ENCODE measurements at places on chromosomes 2 and 18.

GRCh38 chr18:22411446-22411845, 6.3 kb downstream of the CTAGE1 start:
- no peak for DNase-seq

- peak; percentile 13 for DNase-seq
Measured at GRCh38 chr18:5879479-5879882, 15.8 kb downstream of the TMEM200C start.

DNA sequence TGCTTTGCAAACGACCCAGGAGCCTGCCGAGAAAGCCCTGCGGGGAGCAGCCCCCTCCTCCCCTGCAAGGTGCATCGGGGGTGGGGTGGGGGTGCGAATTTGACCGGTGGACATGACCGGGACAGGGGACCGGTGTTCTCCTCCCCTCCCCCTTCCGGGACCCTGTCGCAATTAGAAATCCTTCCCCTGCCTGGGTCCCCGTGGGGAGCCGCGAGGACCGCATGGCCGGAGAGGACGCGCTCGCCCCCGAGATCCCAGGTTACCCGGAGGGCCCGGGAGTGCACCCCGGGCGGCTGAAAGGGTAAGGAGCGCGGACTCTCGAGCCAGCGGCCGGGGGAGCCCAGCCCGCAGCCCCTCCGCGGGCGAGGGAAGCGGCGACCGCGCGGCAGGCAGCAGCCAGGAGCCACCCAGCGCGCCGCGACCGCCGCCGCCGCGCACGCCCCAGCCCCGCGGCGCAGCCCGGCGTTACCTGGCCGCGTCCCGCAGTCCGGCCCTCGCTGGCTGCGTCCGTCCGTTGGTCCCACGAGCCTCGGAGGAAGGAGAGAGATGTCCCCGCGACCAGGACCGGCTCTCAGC, 482 bp downstream of the DLGAP1 start:
- no peak for DNase-seq

- no peak for DNase-seq
Measured at GRCh38 chr2:118525346-118525745, 322.1 kb downstream of the EN1 start.

DNA sequence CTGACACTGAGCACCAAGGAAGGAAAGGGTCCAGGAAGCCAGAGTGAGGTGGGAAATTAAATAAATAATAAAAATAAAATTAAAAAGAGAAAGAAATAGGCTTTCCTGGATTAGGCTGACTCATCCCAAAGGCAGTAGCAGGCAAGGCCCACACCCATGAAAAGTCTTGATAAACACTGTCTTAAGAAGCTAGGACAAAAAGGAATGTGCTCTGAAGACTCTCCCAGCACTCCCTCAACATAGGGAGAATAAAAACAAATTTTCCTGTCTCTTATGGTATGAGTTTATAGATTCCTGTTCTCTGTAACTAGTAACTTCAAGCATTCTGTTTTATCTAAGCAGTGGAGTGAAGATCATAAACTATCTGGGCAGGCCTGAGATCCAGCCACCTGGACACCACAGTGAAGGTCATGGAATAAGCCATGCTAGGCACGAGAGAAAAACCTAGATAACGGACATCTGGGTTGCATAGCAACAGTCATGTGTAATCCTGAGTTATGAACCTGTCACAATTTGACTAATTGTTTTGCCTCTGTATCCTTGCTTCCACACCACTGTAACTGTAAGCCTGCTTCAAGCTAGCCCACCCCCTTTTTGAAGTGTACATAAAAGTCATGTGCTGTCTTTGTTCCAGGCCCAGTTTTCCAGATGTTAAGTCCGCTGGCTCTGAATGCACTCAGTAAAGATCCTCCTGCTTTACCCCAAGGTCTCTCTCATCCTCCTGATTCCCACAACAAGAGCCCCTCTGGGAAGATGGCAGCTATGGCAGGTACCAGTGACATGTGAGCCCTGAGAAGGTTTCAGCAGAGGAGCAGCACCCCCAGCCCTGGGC, 107.8 kb downstream of the NDUFA10 start:
- DNase-seq: no peak

DNA sequence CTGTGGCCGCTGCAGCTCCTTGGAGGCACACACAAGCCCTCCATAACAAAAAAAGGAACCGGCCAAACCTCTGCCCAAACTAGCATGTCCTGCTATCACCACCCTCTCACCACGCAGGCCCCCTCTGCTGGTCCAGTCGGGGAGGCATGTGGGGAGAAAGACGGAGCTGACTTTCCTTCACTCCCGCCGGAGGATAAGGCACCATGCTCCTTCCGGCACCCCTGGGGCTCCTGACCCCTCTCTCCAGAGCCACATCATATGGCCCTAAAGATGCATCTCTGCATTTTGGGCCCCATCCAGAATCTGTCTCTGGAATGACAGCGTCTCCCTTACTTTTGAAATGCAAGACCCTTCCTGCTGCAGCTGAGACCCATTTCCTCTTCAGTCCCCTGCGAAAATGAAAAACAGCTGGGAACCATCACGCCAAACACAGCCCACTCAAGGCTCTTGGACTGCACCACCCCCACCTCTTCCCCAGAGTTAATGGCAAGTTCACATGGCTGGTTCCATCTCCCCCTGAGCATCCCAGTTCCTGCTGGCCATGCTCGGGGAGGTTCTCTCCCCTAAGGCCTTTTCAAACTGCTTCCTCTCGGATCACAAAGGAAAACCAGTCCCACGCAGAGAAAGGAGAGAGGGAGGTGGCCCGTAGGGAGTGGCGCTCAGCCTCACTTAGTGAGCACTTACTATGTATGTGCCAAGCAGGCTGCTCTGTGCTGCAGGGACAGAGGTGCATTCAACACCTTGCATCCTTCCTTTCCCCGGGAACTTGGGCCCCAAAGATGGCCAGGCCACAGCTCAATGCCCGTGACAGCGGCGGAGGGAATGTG, 35.2 kb upstream of the MLPH start:
- peak; percentile 46 for DNase-seq

- DNase-seq: no peak
Measured at GRCh38 chr18:38611036-38611964, 1045.7 kb upstream of the CELF4 start.

DNA sequence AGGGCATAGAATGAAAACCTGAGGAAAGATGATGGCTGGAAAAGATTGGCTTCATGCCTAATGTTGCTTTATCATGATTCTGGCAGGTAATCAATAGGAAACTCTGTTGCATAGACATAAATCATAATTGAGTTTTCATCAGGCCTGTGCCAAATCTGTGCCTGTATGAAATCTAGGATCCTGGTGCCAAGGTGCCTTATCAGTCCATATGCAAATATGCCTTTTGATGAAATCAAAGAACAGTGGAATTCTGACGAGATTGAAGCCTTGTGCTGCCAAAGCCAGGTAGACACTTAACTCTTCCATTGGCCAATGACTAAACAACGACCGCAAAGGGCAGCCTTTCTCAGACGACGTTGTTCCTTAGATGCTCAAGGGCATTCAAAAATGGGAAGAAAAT, 170.0 kb upstream of the CRIM1 start:
- no peak for DNase-seq

DNA sequence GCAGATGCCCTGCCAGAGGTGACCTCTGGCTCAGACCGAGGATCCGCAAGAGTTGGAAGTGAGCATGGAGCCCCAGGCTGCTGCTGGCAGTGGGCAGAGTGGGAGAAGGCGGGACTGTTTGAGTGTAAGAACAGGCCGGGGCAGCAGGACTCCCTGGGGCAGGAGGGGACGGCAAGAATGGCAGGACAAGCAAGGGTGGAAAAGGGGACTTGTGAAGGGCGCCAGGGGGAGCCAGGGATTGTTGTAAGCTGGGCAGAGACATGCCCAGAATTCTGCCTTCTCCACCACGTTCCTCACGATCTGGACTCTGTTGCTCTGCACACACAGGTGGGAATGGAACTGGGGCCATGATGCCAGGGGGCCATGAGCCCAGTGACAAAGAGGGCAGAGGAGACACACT, 72.3 kb upstream of the TMEM200C start:
- no peak for DNase-seq

GRCh38 chr2:215787565-215788178, 225.7 kb downstream of the MREG start:
- no peak for DNase-seq

DNA sequence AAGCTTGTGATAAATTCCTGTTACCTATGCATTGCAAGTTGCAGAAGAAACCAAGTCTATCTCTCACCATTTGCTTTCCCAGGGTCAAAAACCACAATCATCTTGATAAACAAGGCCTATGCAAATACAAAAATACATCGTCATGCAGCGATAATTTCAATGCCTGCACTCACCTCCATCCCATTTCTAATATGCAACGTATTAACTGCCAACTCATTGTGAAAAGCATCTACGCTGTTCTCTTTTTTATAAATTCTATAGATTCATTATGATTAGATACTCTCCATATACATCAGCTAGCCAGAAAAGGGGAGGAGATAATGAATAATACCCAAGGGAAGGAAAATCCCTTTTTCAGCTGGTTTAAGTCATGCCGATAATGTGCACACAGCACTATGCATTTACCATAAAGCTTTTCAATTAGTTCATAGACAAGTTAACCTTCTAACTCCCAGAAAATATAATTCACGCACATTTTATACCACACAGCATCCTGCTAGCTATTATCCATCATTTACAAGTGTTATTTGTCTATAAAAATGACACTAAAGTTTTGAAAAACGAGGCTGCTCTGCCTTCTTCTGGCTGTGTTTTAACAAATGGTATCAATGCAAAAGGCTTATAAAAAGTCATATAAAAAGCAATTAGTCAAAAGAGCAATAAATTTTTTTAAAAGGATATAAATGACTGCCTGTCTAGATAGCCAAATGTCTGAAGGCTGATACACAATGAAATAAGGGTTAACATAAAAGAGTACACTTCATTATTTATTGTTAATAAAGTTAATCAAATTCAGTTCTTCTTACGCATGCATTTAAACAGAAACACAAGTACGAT, 77.6 kb downstream of the AFF3 start:
- no peak for DNase-seq

GRCh38 chr2:129922571-129923264, 56.7 kb upstream of the RAB6C start:
- DNase-seq: no peak

DNA sequence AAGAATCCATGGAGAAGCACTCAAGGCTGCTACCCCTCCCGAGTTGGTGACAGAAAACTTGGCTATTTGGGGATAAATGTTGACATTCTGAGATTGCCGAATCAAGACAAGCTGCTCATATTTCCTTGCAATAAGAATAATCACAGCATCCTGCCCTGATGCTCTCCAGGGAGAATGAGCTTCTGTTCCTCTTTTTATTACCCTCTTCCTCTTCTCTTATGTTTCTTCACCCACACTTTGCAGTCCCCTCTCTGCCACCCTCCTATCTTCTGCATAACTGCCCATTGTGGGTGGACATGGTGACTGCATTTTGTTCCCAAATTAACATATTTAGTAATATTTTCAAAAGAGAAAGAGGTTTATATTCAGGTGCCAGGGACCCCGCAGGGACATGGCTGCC, 11.9 kb upstream of the MSGN1 start:
- DNase-seq: no peak

DNA sequence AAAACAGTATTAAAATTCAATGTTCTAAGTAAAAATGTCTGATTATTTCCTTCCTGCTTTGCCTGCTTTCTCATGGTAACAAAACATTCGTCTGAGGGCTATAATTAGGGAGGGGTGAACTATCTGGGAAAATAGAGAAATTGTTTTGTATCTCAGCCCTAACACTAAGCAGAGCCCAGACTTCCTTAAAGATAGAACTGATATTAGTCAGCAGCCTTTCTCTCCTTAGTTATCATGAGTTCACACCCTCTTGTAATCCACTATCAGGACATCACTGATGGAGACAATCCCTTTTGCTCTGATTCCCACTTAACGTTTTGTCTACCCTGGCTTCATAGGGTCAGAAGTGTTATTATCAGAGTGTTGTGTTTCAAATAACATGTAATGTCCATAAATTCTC, 701.1 kb upstream of the ZEB2 start:
- DNase-seq: no peak

DNA sequence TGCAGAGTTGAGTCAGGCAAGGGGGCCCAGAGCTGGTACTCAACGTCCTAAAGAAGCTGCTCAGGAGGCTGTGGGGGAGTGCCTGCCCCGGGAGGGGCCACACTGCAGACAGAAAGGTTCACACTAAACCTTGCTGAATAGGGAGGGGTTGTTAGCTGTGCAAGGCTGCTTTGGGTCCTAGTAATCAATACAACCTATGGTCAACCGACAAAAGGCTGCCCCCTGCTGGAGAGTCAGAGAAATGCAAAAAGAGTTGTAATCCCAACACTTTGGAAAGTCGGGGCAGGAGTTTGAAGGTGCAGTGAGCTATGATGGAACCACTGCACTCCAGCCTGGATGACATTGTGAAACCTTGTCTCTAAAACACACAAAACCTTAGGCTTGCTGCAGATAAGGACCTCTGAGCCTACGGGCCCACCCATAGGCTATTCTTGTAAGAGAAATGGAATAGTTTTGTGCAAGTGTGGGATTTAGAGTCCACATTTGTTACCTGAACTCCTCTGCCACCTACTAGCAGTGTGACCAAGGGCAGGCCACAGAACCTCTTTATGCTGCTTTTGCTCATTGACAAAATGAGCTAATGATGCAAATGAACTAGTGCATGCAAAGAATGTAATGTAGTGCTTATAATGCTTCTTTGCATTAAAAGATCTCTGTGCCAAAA, 81.5 kb downstream of the PRPF40A start:
- no peak for DNase-seq

DNA sequence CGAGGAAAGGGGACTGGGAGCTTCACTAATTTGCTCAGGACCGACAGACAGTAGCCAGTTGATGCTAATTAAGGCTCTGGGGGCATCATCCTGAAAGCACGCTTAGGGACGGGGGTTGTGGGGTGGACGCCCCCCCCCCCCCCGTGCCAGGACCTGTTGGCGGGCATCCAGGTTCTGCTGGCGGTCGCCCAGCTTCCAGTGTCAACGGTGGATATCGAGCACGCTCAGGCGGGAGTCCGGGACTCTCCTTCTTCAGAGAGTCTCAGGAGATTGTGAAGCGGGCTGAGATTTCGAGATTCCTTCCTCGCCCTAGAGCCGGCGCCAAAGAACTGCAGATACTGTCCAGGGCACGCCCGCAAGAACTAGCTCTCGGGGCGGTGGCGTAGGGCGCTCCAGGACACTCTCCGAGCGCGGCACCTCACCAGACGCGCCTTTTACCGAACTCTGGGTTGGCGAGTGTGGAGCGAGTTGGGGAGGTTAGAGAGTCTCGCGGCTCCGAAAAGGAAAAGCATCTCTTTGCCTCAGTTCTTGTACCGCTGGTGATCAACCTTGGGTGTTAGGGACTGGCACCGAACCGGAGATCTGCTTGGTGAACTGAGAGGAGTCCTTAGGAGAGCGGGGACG, 5.6 kb downstream of the RAX start:
- DNase-seq: no peak

- DNase-seq: peak; percentile 75
Measured at GRCh38 chr2:176704282-176704858, 435.1 kb downstream of the MTX2 start.

All from fibroblast of skin of left biceps (primary cell).